ENCODE measurements at places on chromosomes 3 and 15.

GRCh38 chr3:125145751-125146475 is 66.6 kb downstream of the SLC12A8 start:
- no peak for DNase-seq

DNA sequence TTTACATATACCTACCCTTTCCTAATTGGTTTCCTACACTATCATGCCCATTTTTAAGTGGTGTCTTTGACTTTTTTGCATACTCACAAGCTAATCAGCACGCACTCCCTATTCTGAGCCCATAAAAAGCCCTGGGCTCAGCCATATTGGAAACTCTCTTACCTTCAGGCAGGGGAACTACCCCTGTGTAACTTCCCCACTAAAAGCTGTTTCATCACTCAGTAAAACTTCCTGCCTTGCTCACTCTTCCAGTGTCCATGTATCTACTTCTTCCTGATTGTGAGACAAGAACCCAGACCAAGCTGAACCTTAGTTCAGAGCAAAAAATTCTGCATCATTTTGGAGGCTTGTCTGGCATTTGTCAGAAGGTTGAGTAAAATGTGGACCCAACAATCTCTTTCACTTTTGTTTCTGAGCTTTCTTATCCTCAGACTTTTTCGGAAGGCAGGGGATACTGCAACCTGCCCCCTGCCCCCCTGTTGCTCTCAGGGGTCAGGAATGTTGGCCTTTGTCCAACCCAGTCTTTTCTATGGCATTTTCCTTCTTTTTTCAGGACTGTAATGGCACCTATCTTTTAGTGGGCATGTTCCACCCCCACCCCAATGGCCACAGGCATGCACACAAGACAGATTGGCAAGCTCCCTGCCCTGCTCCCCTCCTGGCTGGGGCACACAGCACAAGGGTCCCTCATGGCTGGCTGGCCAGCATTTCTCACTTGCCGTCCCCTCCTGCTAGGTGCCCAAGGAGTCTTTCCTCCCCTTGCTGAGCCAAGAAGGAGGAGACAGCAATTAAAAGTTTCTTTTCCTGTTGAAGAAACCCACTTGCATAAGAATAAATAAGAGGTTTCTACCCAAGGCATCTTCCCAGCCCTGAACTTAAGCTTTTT is 26.3 kb upstream of the TMEM45A start:
- no peak for DNase-seq

DNA sequence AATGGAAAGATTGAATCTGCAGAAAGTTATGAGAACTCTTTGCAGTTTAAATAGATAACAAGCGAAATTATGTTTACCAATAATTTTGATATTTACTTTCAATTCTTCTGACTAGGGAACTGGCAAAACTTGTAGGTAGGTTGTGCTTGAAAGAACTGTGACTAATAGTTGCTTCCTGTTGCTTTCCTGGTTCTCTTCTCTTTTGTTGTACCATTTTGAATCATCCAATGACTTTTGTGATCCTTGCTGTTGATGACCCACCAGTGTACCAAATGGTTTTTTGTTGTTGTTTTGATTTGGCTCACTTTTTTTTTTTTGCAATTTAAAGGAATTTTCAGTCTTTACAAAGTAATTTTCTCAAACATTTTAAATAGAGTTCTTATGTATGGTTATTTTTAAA is 64.9 kb upstream of the DCBLD2 start:
- DNase-seq = no peak

GRCh38 chr3:177882124-177882648 is 654.0 kb upstream of the KCNMB2 start:
- DNase-seq = no peak

DNA sequence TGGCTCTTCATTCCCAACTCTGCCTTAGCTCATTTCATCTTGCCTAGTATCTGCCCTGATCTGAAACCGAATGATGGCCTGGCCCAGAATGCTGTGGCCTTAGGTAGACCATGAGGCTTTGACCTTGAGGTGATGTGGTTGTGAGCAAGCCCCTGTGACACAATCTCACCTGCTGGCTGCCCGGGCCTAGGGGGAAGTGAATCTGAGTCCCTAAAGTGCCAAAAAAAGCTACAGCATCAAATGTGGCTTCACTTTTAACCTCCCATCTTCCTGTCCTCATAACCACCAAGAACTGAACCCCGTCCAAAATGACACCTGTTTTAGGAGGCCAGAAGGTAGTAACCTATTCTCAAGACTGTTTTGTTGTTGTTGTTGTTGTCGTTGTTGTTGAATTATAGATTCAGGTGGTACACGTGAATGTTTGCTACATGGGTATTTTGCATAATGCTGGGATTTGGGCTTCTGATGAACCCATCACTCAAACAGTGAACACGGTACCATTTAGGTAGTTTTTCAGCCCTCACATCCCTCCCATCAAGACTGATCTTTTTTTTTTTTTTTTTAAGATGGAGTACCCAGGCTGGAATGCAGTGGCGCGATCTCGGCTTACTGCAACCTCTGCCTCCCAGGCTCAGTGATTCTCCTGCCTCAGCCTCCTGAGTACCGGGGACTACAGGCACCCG is 54.6 kb downstream of the MCCC1 start:
- DNase-seq = no peak

DNA sequence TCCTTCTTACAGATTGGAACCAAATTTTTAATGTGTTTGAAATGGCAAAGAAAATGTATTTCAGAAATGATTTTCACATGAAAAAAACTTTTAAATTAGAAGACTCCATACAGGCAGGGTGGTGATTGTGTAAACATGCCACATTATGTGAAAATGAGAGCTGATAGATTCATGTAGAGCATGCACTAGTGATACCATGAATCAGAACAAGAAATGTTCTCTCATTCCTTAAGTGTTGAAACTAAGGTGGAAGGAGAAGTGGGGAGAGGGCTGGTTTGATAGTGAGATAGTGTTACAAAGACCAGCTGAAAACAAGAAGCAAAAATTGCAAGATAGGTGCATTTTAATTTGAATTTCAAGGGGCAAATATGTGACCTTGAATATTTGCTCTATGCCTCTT is 100.3 kb downstream of the CCNL1 start:
- no peak for DNase-seq

DNA sequence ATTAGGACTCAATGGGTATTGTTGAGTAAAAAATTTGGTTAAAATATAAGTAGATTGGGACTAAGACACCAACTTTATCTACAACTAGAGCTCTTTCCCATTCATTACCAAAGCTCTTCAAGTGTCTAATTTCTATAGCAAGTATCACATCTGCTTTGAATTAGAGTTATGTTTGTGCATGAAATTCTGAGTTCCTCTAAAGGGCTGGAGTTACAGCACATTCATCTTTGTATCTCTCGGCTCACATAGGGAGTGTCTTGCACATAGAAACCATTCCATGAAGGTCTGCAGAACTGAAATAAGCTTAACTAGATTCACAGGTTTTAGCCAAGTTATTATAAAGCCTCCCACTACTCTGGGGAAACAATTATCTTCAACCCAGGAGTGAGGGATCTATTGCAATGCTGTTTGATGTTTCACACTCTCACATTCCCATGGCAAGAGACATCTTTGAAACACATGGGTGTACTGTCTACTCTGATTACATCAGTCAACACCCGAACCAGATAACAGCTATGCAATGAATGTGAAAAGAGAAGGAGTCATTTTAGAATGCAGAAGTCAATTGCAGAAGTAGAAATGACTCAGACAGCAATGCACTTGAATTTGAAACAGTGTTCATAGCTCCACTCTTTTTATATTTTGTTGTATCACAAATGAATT is 93.1 kb upstream of the KBTBD8 start:
- DNase-seq = no peak

DNA sequence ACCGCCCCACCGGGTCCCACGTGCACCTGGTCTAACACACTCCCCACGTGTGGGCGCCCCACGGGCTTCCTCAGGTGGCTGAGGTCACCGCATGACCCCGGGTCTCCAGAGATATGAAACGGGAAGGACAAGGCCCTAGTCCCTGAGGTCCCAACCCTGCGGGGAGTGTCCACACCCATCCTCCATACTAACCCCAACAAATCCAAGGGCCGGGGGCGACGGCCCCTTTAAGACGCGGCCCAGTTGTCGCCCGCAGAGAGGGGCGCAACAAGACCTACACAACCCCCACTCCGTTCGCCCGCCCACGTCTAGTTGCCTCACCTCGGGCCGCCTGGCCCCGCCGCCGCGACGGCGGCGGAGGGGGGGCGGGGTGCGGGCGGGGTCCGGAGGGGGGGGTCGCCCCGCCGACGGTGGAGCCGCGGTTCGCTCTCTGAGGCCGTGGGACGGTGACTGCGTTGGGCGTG is 396 bp downstream of the INO80 start:
- peak; percentile 57 for DNase-seq

DNA sequence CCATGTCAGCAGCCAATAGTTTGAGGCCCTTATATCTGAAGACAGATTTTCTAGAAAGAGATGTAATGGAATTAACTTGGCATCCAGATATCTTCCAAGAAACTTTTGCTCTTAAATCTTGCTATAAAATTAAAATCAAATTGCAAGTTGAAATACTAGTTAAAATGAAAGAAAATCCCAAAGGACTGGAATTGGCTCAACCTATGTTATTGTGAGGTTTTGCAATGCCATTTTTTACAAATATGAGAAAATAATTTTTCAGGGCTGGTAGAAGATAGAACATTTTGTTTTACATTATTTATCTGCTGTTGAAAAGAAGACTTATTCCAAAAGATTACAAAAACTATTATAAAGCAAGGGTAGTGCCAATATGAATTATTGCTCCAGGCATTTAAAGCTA is 92.2 kb upstream of the AGTR1 start:
- no peak for DNase-seq

GRCh38 chr15:73284090-73284716 is 84.6 kb downstream of the HCN4 start:
- DNase-seq = no peak

GRCh38 chr15:69792823-69793222 is 304.9 kb downstream of the TLE3 start:
- no peak for DNase-seq

DNA sequence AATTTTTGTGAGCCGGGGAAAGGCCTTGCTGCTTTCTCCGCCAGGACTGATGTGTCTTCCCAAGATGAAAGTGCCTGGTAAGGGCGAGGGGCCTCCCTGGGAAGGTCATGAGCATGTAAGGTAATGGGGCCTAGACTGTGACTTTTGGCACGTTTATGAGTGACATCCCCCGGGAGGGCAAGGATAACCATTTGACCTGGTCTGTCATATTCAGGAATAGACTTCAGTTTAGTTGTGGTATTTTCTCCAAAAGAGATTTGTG is 631 bp upstream of the CNBP start:
- DNase-seq = no peak

GRCh38 chr3:195009616-195010015 is 261.3 kb downstream of the XXYLT1 start:
- DNase-seq = no peak

GRCh38 chr15:88657326-88658069 is 18.7 kb downstream of the ISG20 start:
- no peak for DNase-seq

GRCh38 chr3:23580096-23580713 is 225.6 kb upstream of the UBE2E1 start:
- DNase-seq = no peak

DNA sequence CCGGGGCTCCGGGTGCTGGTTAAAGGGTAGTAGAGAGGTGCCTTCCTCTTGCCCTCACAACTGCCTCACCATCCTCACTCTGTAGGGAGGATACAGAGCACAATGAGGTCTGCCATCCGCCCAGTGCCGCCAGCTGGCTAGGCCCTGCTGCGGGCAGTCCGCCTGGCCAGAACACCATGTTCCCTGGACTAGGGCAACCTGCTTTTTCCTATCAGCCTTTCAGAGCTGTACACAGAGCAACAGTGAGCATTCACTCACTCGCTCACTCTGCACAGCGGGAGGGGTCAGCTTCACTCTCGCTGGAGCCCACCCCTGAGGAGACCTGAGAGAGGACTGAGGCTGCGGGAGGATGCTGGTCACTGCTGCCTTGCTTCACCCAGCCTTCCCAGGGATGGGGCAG is 218.7 kb upstream of the CHRNA7 start:
- DNase-seq = no peak

DNA sequence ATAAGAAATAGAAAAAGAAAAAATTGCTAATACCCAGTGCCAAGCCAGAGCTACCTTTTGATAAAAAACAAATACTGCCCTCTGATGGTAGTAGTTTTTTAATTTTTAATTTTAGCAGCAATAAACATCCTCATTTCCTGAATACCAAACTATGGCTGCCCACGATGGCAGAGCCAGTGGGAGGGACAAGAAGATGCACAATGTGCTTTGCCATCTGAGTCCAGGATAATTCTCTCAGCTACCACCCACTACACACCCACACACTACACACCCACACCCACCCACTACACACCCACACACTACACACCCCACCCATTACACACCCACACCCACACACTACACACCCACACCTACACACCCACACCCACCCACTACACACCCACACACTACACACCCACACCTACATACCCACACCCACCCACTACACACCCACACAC is 17.8 kb downstream of the CEP19 start:
- no peak for DNase-seq

GRCh38 chr3:127560051-127560787 is 30.3 kb downstream of the TPRA1 start:
- DNase-seq = no peak

DNA sequence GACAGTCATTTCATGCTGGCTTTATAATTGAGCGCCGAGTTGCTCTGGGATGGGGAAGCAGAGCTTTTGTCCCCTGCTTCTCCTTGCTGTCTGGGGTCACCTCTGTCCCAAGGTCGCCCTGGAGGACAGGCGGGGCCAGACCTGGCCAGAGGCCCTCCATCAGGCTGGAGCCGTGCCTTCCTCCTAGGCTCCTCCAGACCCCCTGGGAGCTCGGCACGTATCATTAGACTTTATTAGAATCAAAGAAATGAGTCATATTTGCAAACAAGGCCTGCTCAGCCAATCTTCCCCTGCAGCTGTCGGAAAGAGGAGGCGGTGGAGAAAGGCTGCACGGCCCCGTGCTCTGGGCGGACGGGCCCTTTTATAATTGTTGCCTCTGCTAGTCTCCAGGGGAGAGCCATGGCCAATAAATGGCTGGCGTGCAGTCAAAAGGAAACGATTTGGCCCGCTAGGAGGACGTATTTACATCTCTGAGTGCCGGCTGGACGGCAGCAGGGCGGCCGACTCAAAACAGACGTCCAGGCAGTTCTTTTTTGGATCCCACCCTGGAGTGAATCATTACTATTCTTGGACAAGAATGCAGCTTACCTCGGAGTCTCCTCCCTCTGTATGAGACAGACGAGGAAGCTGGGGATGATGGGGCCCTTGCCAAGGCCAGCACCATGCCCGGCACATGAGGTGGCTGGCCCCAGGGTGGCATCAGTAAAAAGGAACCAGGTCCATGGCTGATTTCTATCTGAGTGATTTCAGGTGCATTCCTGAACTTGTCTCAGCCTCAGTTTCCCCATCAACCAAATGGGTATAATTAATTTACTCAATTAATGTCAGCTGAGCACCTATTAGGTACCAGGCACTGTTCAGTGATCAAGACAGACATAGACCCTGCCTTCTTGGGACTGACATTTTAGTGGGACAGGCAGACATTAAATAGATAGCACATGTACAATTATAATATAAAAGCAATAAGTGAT is 50.6 kb downstream of the SLC6A6 start:
- DNase-seq = no peak

- DNase-seq = no peak
Measured at GRCh38 chr3:24299806-24300626, 194.6 kb downstream of the THRB start.
